Activated CD4-positive, alpha-beta T cell treated with anti-CD3 and anti-CD28 coated beads, Interleukin-2, amount 50 U/mL, for 16 hours (primary cell): ENCODE measurements at places on chromosomes 13 and 19.

DNA sequence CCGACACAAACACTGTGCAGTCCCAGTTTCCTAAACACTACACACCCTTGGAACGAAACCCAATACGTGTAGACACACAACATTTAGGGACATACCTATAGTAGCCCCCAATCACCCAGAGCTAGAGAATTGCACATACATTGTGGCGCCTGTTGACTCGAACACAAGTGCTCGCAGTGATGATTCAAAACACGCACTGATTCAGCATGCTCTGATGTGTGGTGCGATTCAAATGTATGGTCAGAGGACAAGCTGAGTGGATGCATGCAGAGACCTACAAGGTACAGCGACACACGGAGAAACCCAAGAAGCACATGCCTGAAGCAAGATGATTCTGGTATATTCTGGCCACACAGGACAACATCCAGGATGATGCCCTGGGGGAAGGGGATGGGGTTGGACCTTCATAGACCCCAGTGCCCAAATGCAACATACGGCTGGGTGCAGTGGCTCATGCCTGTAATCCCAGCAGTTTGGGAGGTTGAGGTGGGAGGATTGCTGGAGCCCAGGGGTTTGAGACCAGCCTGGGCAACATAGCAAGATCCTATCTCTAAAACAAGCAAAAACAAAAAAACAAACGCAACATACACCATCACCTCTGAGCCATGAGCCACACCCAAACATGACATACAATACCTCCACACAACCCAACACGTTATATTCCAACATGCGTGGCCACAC is 997 bp upstream of the KCNN4 start:
- DNase-seq, result peak; percentile 79

DNA sequence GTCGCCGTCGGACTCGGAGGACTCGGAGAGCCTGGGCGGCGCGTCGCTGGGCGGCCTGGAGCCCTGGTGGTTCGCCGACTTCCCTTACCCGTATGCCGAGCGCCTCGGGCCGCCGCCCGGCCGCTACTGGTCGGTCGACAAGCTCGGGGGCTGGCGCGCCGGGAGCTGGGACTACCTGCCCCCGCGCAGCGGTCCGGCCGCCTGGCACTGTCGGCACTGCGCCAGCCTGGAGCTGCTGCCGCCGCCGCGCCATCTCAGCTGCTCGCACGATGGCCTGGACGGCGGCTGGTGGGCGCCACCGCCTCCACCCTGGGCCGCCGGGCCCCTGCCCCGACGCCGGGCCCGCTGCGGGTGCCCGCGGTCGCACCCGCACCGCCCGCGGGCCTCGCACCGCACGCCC is 2.5 kb upstream of the GRWD1 start:
- no peak for DNase-seq

- no peak for DNase-seq
These were observed 22.2 kb downstream of the SMARCA4 start for GRCh38 chr19:10983026-10983425.

DNA sequence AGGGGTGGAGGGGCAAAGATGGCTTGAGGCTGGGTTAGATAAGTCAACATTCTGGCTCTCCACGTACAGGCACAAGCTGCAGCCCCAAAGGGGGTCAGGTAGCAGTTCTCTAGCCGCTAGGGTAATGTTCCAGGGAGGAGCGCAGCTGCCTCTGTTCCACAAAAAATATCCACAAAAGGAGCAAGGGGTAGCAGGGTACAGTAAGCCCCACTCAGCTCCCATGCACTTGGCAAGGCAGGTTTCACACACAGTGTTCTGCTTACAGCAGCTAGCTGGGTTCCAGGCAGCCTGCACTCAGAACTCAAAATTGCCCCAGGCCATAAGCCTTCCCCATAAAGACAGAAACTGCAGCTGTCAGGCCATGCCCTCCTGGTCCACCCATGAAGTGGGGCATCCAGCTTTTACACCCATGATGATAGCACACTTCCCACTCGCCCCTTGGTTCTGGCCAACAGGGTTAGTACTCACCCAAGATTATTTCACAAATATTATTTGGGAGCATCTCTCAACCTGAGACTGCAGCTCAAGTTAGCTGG is 130.0 kb downstream of the CYSLTR2 start:
- DNase-seq, result no peak

- DNase-seq, result no peak
These were observed 4.1 kb downstream of the GGN start for GRCh38 chr19:38383743-38384142.

GRCh38 chr13:63149375-63149774 is 1733.7 kb upstream of the PCDH20 start:
- DNase-seq, result no peak

DNA sequence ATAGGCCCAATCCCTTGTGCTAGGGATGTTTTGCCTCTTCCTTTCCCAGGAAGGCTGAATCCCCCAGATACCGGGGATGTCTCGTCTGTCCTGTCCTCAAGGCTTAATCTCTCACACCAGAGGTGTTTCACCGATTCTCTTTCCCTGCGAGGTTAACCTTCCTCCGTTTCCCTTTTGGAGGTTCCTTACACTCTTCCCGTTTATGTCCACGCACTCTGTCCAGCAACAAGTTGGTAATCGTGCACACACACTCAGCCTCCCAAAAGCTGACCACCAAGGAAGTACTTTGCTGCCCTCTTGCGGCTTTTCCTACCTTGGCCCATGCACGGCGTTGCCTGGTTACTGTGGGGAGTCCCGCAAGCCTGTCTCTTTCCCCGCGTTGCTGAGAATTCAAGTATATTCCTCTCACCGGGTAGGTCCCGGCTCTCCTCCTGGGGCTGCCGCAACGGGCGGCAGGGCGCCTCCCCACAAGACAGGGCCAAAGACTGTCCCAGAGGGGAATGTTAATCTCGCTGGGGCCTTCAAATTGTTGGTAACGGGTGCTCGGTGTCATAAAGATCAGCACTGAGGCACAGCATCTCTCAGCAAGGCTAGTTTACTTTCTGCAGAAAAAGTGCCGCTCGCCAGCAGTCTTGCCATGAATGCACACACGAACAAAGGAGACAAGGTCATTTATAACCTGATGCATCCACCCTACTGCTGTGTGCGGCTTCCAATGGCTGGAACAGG is 36.7 kb upstream of the CD177 start:
- no peak for DNase-seq

DNA sequence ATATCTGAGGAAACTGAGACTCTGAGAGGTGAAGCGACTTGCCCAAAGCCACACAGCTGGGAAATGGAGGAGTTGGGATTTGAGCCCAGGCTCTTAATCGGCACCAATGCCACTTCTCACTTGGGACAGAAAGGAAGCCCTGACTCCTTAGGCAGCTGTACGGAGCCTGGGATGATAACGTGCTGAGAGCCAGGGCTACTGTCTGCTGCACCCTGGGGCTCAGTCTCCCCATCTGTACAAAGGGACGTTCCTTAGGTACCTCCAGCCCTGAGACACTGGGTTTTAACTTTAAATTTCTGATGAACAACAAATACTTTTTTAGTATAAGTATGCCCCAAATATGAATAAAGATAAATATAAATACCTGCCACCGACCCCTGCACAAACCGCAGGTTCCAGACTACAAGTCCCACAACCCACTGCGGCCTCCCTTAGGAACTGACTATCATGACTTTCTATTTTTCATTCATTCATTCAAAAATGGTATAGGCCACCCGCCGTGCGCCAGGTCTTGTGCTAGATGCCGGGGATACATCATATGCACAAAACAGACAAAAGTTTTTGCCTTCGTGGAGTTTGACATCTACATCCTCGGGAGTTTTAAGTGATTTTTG is 776 bp upstream of the NCLN start:
- DNase-seq, result peak; percentile 72

GRCh38 chr13:113815151-113816058 is 48.5 kb downstream of the GAS6 start:
- peak; percentile 63 for DNase-seq

- peak; percentile 88 for DNase-seq
These were observed 26.8 kb upstream of the CEACAM21 start for GRCh38 chr19:41548954-41549688.

GRCh38 chr19:53647792-53648191 is 16.0 kb downstream of the DPRX start:
- DNase-seq, result no peak

DNA sequence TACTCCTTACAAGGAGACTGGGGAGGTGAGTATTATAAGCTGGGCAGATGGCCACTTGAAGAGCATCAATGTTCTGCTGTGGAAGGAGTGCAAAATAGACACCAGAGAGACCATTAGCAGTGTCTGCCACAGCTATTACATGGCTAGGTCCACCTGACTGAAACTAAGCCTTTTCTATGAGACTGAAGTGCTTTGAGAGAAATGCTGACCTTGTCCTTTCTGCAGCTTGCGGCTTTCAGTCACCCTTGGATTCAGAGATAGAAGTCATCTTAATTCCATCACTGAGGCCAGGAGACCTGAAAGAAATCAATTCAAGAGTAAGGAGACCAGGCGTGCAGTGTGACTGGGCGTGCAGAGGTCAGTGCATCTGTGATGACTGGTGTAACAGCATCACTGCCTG is 1.3 kb upstream of the ZFP28 start:
- no peak for DNase-seq

DNA sequence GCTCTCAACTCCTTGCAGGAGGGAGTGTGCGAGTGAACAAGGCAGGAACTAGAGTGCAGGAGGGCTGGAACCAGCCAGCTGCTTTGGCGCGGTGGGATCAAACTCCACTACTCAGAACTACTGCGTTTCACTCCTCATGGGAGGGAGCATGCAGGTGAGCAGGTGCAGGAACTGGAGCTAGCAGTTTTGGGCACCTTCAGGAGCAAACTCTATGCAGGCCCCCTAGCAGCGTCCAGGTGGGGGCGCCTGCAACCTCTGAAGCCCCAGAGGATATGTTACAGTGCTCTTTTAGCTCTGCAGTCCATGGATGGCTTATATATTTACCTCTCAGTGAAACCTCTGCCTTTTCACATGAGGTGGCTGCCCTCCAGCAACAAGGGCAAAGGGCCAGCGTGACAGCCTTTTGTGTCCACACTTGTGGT is 1303.4 kb downstream of the PCDH9 start:
- DNase-seq, result no peak

DNA sequence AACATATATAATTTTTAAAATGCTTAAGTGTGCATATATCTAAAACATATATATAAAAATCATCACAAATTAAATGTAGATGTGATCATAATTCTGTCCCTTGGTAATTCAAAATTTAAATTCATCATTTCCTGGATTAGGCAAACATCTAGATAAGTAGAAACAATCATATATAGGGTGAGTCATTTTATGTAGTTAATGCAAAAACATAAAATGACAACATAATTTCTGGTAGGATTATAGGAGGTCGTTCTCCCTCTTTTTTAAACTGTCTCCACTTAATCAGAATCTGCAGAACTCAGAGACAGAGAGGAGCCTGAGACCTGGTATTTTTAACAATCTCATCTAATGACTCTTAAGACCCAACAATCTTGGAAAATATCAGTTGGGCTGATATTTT is 333.4 kb downstream of the KCTD12 start:
- no peak for DNase-seq

GRCh38 chr19:10760273-10760944 is 42.5 kb downstream of the DNM2 start:
- DNase-seq, result peak; percentile 37

- no peak for DNase-seq
These were observed at the start of gene TINCR for GRCh38 chr19:5567360-5567969. TINCR (minus strand) TSS chr19:5567953.

DNA sequence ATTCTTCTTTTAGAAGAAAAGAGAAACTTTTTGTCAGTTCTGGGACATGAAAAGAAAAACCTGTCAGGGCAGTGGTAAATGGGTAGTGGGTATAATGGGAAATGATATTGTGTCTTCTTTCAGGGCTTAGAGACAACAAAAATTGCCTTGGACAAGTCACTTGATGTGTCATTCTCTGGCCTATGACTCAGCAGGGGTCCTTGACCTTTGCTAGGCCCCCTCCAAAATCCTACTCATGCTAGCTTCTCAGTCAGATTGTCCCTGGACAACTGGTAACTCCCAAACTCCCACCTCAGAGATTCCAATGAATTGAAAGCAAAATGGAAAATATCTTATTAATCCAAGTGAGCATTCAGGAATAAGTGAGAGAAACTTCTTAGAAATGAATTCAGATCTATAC is 258.8 kb upstream of the SPRY2 start:
- no peak for DNase-seq

DNA sequence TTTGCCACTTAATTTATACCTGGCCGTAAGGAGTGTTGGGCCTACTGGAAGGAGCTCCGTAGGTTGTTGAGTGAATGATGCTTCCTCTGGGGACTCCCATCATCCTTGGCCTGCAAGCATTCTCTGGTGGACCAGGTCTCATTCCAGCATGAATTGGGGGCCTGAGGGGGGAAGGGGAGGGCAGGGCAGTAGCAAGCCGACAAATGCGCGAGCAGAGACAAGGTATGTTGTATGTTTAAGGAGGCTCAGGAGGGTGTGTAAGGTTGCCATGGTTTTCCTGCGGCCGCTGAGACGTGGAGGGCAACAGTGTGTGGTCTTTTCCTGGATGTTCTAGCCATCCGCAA is 749 bp downstream of the ZNF264 start:
- DNase-seq, result no peak

- DNase-seq, result no peak
These were observed 4.3 kb upstream of the ZNF610 start for GRCh38 chr19:52331757-52332156.

DNA sequence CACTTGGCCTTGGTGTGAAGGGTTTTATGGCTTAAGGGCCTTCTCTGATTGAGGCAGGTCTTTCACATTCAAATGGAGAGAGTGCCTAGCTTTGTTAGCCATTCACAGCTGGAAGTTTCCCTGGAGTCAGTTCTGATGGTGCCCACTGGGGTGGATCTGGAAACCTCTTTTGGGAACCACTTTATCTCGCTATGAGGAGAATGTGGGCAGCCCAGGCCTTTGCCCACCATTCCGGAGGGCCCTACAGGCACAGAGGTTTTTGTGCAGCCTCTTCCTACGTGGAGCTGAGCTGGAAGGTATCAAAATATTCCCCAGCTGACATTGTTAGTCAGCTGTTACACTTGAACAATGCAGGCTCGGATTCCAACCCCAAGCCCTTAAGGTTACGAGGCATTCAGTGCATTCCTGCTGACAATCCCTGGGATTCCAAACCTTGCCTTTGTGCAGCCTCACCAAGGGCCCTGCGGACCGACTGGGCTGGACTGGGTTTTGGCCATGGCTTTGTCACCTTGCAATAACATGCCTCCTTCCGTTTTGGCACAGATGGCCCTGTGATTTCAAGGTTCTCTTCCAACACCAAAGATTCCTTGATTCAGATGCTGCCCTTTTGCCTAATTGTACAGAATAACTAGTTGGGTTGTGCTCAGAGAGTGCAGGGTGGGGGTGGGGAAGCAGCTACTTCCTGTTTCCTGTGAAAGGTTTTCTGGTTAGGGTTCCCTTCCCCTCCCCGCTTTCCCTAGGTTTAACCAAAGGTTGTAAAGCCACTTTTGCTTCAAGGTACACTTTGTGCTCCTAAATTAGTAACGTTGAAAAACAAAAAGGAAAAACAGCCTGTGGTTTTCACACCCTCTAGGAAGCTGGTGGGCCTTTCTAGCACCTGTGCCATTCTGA is 27.0 kb downstream of the SAE1 start:
- DNase-seq, result peak; percentile 35

GRCh38 chr19:31385744-31386143 is 36.5 kb upstream of the TSHZ3 start:
- DNase-seq, result no peak

GRCh38 chr13:25288966-25289365 is 1.7 kb upstream of the MTMR6 start:
- DNase-seq, result no peak
